ENCODE measurements at places on chromosomes 11 and 22. TPM values are rescaled to one million over a fixed set of nuclear protein-coding genes. Genes with fewer than 3 reads are reported as not detected.
A peak's percentile ranks its signal among the peaks of the same experiment; 100 is the strongest.

KRTAP5-4 gene
- total RNA-seq, result not detected

NLRP14 gene
- 0.47 TPM for total RNA-seq

DNA sequence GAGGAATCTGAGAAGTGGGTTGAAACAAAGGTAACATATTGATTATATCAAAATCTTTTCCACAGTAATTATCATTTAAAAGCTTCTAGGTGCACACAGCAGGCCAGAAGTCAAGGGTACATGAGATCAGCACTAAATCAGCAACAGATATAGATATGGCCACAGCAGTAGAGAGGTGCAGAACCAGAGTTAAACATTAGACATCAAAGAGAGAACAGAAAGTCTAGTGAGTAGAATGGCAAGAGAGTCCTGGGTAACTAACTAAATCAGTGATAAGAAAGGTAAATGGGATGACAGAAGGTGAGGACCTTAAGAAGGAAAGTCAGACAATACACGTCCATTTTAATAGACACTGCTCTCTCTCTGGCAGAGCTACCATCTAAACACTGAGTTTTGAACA is 119.5 kb upstream of the GRIA4 start:
- H3K27ac ChIP-seq, result no peak overlapping the region
- no peaks in the 10 kb centered on the region for H3K27me3 ChIP-seq

- no peak for DNase-seq
- H3K36me3 ChIP-seq, result no peaks in the 10 kb centered on the region
- peaks cover 3% of the 10 kb centered on the region for H3K4me1 ChIP-seq
- H3K4me3 ChIP-seq, result no peak overlapping the region
- H3K27ac ChIP-seq, result no peak overlapping the region
Observed at GRCh38 chr11:76510060-76511047, 65.5 kb downstream of the EMSY start.

DNA sequence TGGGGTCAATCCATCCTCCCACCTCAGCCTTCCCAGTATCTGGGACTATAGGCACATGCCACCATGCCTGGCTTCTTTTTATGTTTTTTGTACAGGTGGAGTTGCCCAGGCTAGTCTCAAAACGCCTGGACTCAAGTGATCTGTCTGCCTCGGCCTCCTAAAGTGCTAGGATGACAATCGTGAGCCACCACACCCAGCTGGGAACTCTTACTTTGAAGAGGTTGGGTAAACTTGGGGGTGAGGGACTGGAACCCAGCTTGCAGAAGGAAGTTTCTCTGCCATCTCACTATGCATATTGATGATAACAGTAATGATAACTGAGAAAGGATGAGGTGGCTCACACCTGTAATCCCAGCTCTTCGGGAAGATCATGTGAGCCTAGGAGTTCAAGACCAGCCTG is 35.9 kb downstream of the ACO2 start:
- no peaks in the 10 kb centered on the region for H3K27me3 ChIP-seq
- H3K4me1 ChIP-seq, result no peaks in the 10 kb centered on the region
- peaks cover 5% of the 10 kb centered on the region for H3K36me3 ChIP-seq
- no peak overlapping the region for H3K4me3 ChIP-seq

- DNase-seq, result no peak
- no peak overlapping the region for H3K4me3 ChIP-seq
- peak overlapping the region; percentile 10 for H3K27ac ChIP-seq
- H3K36me3 ChIP-seq, result no peaks in the 10 kb centered on the region
Observed at GRCh38 chr22:39999144-39999757, 4.5 kb downstream of the FAM83F start.

- no peak overlapping the region for H3K4me3 ChIP-seq
- H3K27ac ChIP-seq, result no peak overlapping the region
- DNase-seq, result no peak
Observed at GRCh38 chr11:126277322-126277721, 5.6 kb upstream of the TIRAP start.

DNA sequence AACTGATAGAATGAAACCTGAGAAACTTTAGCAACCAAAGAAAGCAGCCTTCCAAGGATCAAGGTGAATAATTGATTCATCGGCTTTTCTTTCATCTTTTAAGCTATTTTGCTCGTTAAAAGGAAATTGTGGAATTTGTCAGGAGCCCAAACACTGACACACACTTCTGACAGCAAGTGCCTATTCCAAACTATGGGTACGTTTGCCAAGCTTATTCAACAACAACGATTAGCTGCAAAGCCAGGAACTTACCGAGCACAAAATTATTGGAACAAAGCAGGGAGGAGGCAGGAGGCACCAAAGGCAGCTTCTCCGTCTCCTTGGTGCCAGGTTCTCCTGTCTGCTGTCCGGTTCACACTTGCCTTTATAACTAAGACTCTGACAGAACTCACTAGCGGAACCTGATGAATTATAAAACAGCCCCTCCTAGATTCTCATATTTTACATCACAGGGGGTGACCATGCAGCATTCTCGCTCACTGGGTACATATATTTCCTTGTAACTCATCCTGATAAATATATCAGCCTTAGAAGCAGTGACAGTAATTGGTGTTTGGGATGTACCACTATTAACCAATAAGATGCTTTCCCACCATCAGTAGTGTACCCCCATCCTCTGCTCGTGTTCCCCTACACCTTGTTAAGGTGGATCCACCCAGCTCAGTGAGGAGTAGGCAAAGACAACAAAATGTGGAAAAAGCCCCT is 395.9 kb upstream of the CCDC90B start:
- H3K4me1 ChIP-seq, result no peaks in the 10 kb centered on the region
- H3K36me3 ChIP-seq, result no peaks in the 10 kb centered on the region
- H3K4me3 ChIP-seq, result peak overlapping the region; percentile 52
- no peak overlapping the region for H3K27ac ChIP-seq
- DNase-seq, result peak; percentile 6

- H3K27ac ChIP-seq, result no peak overlapping the region
- no peaks in the 10 kb centered on the region for H3K27me3 ChIP-seq
- no peak for DNase-seq
- H3K36me3 ChIP-seq, result no peaks in the 10 kb centered on the region
- H3K4me1 ChIP-seq, result no peaks in the 10 kb centered on the region
Observed at GRCh38 chr11:2709429-2709828, 9.6 kb upstream of the KCNQ1OT1 start.

- no peaks in the 10 kb centered on the region for H3K36me3 ChIP-seq
- H3K4me1 ChIP-seq, result no peaks in the 10 kb centered on the region
- H3K4me3 ChIP-seq, result no peak overlapping the region
- DNase-seq, result no peak
Observed at GRCh38 chr11:12121011-12121410, 10.6 kb downstream of the MICAL2 start.

- no peak overlapping the region for H3K27ac ChIP-seq
- H3K4me3 ChIP-seq, result no peak overlapping the region
- H3K27me3 ChIP-seq, result no peaks in the 10 kb centered on the region
- no peaks in the 10 kb centered on the region for H3K4me1 ChIP-seq
- no peaks in the 10 kb centered on the region for H3K36me3 ChIP-seq
Observed at GRCh38 chr11:63240791-63241379, 2.5 kb downstream of the SLC22A25 start.

Measured in kidney (tissue), 22 donors.